Stimulated activated CD8-positive, alpha-beta memory T cell treated with anti-CD3 and anti-CD28 coated beads, Interleukin-4, amount 100 ng/mL, for 1 hour (primary cell): ENCODE measurements at places on chromosomes 2 and 18.

DNA sequence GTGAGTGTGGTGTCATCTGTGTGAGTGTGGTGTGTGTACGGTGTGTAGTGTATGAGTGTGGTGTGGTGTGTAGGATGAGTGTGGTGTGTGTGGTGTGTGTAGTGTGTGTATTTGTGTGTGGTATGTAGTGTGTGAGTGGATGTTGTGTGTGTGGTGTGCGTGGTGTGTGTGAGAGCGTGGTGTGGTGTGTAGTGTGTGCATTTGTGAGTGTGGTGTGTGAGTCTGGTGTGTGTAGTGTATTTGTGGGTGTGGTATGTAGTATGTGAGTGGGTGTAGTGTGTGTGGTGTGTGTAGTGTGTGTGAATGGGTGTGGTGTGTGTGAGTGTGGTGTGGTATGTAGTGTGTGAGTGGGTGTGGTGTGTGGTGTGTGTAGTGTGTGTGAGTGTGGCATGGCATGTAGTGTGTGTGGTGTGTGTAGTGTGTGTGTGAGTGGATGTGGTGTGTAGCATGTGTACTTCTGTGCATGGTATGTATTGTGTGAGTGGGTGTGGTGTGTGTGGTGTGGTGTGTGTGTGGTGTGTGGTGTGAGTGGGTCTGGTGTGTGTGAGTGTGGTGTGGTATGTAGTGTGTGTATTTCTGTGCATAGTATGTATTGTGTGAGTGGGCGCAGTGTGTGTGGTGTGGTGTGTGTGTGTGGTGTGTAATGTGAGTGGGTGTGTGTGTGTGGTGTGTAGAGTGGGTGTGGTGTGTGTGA is 227.8 kb downstream of the BCL2 start:
- DNase-seq = no peak

DNA sequence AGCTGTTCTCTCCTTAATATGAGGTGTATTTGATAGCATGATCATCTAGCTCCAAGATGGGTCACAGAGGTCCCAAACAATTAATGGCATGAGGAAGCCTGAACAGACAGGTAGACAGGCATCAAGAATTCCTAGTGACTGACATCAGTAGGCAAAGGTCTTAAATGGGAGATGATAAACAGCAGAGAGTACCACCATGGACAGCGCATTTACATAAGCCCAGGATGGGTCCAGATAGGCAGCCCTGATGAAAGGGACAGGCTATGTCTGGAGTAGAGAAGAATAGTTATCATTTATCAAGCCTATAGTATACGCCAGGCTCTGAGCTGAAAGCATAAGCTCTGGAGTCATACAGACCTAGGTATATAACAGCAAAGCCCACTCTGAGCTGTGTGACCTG is 434.7 kb upstream of the SETBP1 start:
- no peak for DNase-seq

DNA sequence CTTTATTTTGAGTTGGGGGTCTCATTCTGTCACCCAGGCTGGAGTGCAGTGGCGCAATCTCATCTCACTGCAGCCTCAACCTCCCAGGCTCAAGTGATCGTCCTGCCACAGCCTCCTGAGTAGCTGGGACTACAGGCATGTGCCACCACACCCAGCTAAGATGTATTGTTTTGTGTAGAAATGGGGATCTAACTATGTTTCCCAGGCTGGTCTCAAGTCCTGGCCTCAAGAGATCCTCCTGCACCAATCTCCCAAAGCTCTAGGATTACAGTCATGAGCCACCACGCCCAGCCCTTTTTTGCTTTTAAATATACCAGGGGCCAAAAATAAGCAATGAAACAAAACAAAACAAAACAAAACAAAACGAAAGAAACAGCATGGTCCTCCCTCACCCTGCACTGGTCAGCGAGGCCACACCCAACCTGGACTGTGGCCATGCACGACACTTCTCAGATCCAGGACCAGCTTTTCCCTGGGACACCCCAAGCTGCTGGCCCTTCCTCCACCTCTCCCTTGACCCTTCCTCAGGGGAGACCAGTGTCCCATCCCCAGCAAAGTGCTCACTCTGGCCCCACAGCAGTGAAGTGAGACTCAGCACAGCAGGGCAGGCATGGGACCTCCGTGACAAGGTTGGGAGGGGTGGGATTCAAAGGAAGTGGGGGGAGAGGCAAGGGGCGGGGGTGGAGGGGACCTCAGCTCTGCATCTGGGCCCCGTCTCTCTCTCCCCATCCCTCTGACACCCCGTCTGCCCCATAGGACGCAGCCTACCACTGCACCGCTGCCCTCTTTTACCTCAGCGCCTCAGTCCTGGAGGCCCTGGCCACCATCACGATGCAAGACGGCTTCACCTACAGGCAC is 23.5 kb downstream of the MAL start:
- no peak for DNase-seq

DNA sequence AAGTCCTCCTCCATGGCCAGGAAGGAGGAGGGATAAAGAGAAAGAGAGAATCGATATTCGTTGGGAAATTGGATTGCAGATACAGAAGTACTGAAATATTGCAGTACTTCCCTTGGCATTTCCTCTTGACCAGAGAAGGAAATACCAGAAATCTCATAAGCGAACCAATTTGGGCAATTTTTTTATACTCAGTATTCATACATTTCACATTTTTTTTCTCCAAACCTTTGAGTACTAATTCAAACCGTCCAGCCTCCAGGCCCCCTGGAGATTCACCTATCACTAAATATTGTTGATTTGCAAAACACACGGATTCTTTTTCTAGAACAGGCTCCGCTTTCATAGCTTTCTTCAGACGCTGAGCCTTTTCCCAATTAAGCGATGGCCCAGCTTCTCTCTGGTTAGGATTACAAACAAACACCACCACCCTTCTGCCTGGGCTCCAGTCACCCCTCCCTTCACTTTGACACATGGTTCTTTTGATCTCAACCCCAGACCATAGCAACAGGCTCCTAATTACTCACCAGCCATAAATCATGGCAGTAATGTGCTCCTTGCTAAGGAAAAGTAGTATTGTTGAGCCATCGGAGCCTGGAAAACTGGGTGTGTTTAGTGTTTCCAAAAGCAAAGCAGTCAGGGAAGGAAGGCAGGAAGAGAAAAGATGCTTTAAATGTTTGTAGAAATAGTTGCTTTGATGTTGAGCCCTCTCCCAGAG is 138.4 kb upstream of the CCDC68 start:
- no peak for DNase-seq

DNA sequence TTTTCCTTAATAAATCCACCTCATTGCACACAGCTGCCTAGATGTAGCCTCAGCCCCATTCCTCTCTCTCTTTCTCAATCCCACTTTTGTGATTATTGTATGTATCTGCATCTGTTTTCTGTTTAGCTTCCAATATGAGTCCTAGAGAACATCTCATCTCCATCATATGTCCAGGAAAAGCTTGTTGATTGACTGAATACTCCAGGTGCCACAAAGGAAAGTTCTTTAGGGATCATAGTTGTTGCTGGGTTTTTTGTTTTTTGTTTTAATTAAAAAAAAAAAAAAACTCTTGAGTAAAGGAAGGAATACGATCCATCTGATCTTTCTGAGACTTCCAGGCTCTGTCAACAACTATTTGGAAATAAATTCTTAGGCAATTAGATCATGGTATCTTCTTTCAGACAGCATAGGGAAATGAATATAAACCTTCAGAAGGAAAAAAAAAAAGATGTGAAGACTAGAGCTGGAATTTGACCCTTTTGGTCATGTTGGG is 42.5 kb downstream of the KIAA2012 start:
- no peak for DNase-seq
